GM06990 (cell line): ENCODE measurements at places on chromosomes 2 and 18.

DNA sequence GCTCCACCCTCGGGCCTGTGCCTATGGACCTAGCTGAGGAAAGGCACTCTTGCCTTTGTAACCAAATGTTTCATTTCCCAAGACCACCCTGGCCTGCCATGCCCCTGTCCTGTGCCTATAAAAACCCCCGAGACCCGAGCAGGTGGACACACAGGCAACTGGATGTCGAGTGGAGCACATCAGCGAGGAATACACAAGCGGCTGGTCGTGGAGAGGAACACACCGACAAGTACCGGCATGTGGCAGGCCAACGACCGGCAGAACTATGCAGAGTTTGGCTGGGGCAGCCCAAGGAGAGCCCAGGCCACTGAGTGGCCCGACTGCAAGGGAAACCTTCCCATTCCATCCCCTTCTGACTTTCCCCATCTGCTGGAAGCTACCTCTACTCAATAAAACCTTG, 1963.8 kb upstream of the CELF4 start:
- DNase-seq, result no peak

GRCh38 chr2:39304200-39304599, 60.4 kb upstream of the CDKL4 start:
- DNase-seq, result no peak

GRCh38 chr2:216194561-216194960, 85.4 kb downstream of the XRCC5 start:
- DNase-seq, result no peak

- DNase-seq, result no peak
Measured at GRCh38 chr2:120771111-120771780, 35.6 kb downstream of the GLI2 start.

DNA sequence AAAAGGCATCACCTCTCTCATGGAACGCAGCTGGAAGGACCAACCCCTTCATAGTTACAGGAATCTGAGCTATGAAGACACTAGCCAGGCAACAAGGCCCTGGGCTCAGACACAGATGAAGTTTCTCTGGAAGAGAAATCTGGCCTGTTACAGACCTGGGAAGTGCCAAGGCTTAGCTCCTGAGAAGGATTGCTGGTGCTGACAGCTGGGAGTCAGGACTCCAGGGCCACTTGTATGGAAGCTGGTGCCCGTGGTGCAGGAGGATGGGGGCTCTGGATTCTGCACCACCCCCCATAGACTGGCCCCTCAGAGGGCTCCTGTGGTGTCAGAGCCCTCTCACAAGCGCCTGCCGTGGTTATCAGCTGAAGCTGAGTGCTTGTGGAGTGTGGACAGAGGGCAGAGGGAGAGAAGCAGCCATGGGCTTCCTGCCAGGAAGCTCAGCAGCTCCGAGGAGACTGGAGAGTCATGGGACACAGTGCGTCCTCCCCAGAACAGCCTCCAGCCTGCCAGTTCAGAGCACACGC, 87.3 kb upstream of the LCLAT1 start:
- no peak for DNase-seq

- no peak for DNase-seq
Measured at GRCh38 chr2:239337122-239337876, 63.5 kb downstream of the HDAC4 start.

GRCh38 chr18:24397131-24397693, 412 bp downstream of the OSBPL1A start:
- peak; percentile 17 for DNase-seq
